ENCODE measurements at places on chromosomes 16 and 17. TPM values are rescaled to one million over a fixed set of nuclear protein-coding genes. Genes with fewer than 3 reads are reported as not detected.

DNA sequence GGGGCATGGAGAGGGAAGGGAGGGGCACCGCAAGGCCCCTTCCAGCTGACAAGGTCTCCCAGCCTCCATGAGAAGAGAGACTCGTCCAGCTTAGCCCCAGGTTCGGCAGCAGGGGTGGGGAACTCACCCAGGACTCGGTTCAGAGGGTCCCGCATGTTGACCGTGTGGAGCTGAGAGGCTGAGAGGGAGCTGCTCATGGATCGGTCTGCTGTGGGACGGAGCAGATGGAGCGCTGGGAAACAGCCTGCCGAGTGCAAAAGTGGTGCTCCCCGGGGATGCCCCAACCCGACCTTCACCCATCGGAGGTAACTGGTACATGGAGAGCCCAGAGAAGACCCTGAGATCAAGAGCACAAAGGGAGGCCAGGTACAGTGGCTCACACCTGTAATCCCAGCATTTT lies 4.9 kb downstream of the CSF3 start:
- peak; percentile 28 for DNase-seq
- H3K36me3 ChIP-seq: peaks cover 35% of the 10 kb centered on the region
- peak overlapping the region; percentile 51 for H3K4me3 ChIP-seq

DNA sequence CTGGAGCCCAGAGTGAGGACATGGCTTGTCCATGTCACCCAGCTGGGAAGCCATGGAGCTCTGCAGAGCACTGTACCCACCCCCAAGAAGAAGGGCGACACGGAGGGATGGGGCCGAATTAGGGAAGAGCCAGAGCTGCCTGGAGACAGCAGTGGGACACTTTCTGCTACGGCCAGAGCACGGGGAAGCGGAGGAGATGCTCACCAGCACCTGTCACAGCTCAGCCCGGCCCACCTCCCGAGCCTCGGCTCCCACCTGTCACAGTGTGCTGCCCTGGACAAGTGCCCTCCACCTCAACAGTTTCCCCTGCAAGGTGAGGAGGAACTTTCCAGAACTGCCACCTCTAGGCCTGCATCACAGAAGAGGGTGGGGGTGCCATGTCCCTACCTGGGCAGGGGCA lies 36.4 kb downstream of the PEMT start:
- H3K4me3 ChIP-seq: no peak overlapping the region
- H3K36me3 ChIP-seq: peaks cover 5% of the 10 kb centered on the region
- H3K4me1 ChIP-seq: no peaks in the 10 kb centered on the region
- H3K27me3 ChIP-seq: no peaks in the 10 kb centered on the region
- no peak overlapping the region for H3K27ac ChIP-seq

GRCh38 chr17:13593757-13594156 lies 8.0 kb downstream of the HS3ST3A1 start:
- H3K4me1 ChIP-seq: peaks cover 35% of the 10 kb centered on the region
- H3K4me3 ChIP-seq: no peak overlapping the region
- no peaks in the 10 kb centered on the region for H3K27me3 ChIP-seq
- no peaks in the 10 kb centered on the region for H3K36me3 ChIP-seq
- DNase-seq: no peak
- no peak overlapping the region for H3K27ac ChIP-seq

Gene SLC43A2
- total RNA-seq: 3.1 TPM

DNA sequence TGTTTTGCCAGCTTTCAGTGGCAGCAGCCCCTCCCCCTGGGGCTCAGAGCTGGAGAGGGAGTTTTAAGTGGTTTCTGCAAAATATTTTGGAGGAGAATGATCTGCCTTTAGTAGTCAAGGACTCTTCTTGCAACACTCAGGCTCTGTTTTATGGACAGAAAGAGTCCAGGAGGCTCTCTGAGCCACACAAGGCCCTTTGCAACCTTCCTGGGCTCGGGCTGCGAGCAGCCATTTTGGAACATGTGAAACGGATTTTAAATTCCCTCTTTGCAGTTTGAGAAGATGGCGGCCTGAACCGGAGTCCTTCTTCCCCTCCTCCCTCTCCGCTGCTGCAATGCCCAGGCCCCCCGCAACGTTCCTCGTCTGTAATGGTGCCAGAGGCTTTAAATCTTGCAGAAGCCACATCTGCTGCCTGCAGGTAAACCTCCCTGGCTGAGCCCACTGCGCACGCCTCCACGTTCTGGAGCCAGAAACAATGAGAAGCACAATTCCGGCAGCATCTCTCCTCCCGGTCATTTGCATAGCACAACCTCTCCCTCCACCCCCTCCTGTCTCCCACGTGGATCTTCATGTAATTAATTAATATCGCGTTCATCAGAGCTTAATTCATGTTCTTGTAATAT lies 386.1 kb downstream of the SEC14L1 start:
- H3K27me3 ChIP-seq: no peaks in the 10 kb centered on the region
- no peak overlapping the region for H3K27ac ChIP-seq
- no peak overlapping the region for H3K4me3 ChIP-seq
- H3K4me1 ChIP-seq: no peaks in the 10 kb centered on the region
- DNase-seq: no peak

GRCh38 chr16:30351001-30351441 lies 4.1 kb downstream of the CD2BP2 start:
- peaks cover 25% of the 10 kb centered on the region for H3K4me1 ChIP-seq
- H3K36me3 ChIP-seq: peaks cover 45% of the 10 kb centered on the region
- H3K27ac ChIP-seq: no peak overlapping the region
- no peak for DNase-seq
- H3K4me3 ChIP-seq: no peak overlapping the region
- no peaks in the 10 kb centered on the region for H3K27me3 ChIP-seq

- DNase-seq: no peak
- H3K27ac ChIP-seq: no peak overlapping the region
- H3K4me3 ChIP-seq: no peak overlapping the region
- no peaks in the 10 kb centered on the region for H3K27me3 ChIP-seq
Measured at GRCh38 chr17:929586-929985, 50.0 kb downstream of the NXN start.

Gene DBNDD1
- 3.5 TPM for total RNA-seq

Gene KIF2B
- not detected for total RNA-seq

DNA sequence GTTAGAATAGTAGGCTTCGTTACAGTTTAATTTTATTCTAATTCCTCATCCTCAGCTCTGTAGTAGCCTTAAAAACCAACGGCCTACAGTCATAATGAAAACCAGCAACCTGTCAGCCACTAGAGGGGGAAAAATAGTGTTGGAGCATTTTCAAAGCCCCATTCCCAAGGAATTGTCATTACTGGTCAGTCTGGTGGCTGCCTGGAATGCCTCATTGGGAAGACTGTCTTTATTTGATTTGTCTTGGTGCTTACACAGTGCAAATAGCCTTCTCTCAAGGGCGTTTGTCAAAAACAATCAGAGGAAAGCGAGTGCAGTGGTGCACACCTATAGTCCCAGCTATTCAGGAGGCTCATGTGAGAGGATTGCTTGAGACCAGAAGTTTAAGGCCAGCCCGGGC lies 4.7 kb downstream of the LPCAT2 start:
- no peak overlapping the region for H3K27ac ChIP-seq
- DNase-seq: no peak
- H3K4me1 ChIP-seq: peaks cover 14% of the 10 kb centered on the region
- no peaks in the 10 kb centered on the region for H3K27me3 ChIP-seq

Gene PRSS8
- total RNA-seq: 24.6 TPM

GRCh38 chr16:81645266-81645694 lies 133.8 kb upstream of the PLCG2 start:
- peak overlapping the region; percentile 7 for H3K4me3 ChIP-seq
- H3K4me1 ChIP-seq: peaks cover 34% of the 10 kb centered on the region
- peaks cover 17% of the 10 kb centered on the region for H3K36me3 ChIP-seq

DNA sequence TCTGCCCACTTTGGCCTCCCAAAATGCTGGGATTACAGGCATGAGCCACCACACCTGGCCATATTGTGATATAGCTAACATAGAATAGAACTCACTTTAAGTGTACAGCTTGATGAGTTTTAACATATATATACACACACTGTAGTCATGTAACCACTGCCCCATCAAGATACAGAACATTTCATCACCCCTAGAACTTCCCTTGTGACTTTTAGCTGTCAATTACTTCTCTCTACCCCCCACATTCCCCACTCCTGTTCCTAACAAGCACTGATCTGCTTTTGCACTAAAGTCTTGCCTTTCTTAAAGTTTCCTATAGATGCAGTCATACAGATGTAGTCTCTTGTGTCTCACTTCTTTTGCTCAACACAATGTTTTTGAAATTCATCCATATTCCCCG lies 93.1 kb downstream of the PITPNC1 start:
- no peak for DNase-seq
- H3K4me1 ChIP-seq: peaks cover 7% of the 10 kb centered on the region
- no peak overlapping the region for H3K4me3 ChIP-seq
- H3K27me3 ChIP-seq: no peaks in the 10 kb centered on the region
- no peaks in the 10 kb centered on the region for H3K36me3 ChIP-seq

Gene YBX2
- total RNA-seq: 0.44 TPM

DNA sequence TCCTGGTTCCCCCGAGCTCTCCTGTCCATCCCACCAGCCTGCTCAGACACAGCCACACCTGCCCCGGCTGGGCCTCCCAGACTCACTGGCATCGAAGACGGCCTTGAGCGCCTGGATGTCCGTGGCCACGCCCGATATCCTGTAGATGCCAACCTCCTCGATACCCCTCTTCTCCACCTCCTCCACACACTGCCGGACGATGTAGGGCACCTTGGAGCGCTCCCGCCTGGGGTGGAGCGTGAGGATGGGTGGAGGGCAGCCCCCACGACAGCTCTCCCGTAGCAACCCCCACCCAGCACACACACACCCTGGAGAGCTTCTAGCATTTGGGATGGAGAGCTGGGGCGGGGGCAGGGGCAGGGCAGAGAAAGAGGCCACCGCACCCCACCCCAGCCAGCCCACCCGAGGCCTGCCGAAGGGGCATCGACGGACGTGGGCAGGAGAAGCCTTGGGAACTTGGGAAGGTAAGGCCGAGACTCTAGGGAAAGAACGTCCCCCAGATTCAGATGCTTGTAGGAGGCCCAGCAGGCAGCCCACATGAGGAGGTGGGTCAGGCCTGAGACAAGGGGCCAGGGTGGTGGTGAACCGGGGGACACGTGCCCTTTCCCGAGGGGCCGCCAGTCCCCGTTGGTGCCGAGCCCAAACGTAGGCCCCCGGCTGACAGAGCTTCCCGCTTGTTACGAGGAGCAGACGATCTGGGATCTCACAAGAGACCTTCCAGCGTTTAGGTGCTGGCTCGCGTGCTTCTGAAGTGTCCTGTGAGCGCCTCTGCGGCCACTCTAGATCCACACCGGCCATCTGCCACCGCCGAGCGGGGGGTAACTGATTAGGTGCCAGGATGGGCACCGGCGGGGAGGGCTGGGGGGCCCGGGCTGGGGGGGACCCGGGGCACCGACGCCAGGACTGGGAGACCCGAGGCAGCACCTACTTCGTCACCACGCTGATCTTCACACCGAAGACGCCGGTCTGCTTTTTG lies 15.1 kb downstream of the TIMM22 start:
- peaks cover 6% of the 10 kb centered on the region for H3K36me3 ChIP-seq
- no peak overlapping the region for H3K27ac ChIP-seq
- H3K4me3 ChIP-seq: no peak overlapping the region
- DNase-seq: no peak
- H3K27me3 ChIP-seq: no peaks in the 10 kb centered on the region

- no peak overlapping the region for H3K4me3 ChIP-seq
- H3K27ac ChIP-seq: peak overlapping the region; percentile 3
- no peaks in the 10 kb centered on the region for H3K27me3 ChIP-seq
- no peak for DNase-seq
- peaks cover 7% of the 10 kb centered on the region for H3K36me3 ChIP-seq
Measured at GRCh38 chr16:53899431-53899830, 195.5 kb downstream of the FTO start.

- H3K36me3 ChIP-seq: no peaks in the 10 kb centered on the region
- no peak overlapping the region for H3K27ac ChIP-seq
- no peaks in the 10 kb centered on the region for H3K4me1 ChIP-seq
Measured at GRCh38 chr16:89060207-89060794, 33.4 kb upstream of the ACSF3 start.

- H3K27me3 ChIP-seq: no peaks in the 10 kb centered on the region
- H3K36me3 ChIP-seq: peaks cover 77% of the 10 kb centered on the region
- H3K27ac ChIP-seq: no peak overlapping the region
Measured at GRCh38 chr17:8490256-8491023, 54.8 kb downstream of the NDEL1 start.

DNA sequence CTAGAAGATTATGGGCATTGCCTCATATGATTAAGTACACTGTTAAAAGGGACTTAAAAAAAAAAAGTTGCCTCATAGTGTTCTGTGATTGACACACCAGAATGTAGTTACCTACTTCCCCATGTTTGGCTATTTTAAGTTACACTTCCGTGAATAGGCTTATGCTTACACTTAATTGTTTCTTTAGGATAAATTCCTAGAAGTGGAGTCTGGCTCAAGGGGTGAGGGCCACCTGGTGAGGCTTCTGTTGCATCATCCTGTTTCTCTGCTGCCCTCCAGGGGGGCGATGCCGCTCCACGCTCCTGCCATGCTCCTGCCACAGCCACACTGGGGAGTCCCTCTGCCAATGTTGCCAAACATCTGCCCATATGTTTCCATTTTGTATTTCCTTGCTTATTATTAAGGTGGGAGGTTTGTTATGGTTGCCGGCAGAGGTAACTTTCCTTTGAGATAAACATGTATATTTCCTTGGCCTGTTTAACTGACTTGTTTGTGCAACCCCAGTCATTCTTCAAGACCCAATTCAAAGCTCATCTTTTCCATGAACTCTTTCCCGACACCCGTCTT lies 73.1 kb downstream of the KSR1 start:
- no peak overlapping the region for H3K27ac ChIP-seq
- H3K36me3 ChIP-seq: no peaks in the 10 kb centered on the region
- peaks cover 31% of the 10 kb centered on the region for H3K4me1 ChIP-seq
- peak; percentile 90 for DNase-seq
- no peak overlapping the region for H3K4me3 ChIP-seq

Gene CDH16
- total RNA-seq: 0.25 TPM

GRCh38 chr17:32896647-32897258 lies 19.8 kb upstream of the MYO1D start:
- H3K27me3 ChIP-seq: no peaks in the 10 kb centered on the region
- no peak overlapping the region for H3K27ac ChIP-seq
- peaks cover 7% of the 10 kb centered on the region for H3K4me1 ChIP-seq
- DNase-seq: no peak
- H3K4me3 ChIP-seq: no peak overlapping the region

Gene ZNF469
- not detected for total RNA-seq

DNA sequence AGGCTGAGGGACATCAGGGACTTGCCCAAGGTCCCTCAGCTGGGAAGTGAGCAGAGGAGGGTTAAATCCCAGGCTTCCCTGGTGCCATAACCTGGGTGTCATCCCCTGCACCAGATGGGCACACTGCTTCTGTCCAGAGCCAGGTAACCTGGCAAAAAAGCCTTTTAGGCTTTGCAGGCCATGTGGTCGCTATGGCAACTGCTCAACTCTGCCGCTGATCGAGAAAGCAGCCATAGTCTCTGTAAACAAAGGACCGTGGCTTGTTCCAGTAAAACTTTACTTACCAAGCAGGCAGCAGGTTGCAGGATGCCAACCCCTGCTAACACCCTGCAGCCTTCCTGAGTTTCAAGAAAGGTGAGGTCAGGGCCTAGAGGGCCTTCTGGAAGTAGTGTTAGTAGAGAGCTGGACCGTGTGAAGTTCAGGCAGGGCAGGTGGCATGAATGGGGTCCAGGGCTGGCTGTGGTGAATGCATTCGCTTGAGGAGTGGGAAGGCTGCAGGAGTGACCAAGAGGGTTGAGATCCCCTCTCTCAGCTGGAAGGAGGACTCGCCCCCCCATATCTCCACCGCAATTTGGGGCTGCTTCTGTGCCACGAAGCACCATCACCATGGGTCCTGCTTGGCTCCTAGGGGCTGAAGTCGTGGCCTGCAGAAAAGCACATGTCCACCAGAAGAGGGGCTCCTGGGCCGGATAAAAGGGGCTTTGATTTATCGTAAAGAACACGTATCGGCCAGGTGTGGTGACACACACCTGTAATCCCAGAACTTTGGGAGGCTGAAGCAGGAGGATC lies 91.3 kb downstream of the SOCS1 start:
- DNase-seq: no peak
- no peak overlapping the region for H3K27ac ChIP-seq
- H3K4me3 ChIP-seq: no peak overlapping the region
- peaks cover 27% of the 10 kb centered on the region for H3K36me3 ChIP-seq
- no peaks in the 10 kb centered on the region for H3K4me1 ChIP-seq
